ENCODE measurements at places on chromosomes 5 and 9. TPM values are rescaled to one million over a fixed set of nuclear protein-coding genes. Genes with fewer than 3 reads are reported as not detected.

DNA sequence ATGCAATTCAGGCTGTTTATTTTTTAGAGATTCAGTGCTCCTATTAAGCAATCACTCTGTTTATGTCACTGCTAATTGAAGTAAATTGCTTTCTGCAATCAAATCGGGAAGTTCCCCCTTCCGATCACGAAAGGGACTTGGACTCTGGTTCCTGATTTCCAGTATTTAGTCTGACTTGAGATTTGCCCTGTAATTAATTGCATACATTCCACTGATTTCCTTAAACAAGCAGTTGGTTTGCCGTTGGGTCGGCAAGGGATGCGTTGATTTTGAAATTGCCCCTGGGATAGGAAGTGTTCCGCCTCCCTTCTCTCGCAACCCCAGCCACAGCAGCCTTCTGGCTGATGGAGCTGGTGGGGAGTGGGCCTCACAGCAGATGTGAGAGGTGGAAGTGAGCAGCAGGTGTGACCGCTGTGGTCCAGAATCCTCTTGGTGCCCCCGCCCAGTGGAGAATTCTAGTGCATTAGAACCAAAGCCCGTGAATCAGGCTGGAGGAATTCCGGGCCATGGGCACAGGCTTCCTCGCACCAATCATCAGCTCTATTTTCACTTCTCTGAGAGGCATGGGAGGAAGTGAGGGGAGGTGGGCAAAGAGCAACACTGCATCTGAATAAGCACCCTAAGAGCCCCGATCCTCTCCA, 102.5 kb downstream of the SPRY4 start:
- DNase-seq = no peak

GRCh38 chr5:163385271-163385670, 52.1 kb upstream of the CCNG1 start:
- DNase-seq = no peak

- DNase-seq = no peak
Measured at GRCh38 chr9:125409217-125409636, 147.6 kb downstream of the GAPVD1 start.

- no peak for DNase-seq
Measured at GRCh38 chr5:103674739-103675138, 112.2 kb upstream of the NUDT12 start.

DNA sequence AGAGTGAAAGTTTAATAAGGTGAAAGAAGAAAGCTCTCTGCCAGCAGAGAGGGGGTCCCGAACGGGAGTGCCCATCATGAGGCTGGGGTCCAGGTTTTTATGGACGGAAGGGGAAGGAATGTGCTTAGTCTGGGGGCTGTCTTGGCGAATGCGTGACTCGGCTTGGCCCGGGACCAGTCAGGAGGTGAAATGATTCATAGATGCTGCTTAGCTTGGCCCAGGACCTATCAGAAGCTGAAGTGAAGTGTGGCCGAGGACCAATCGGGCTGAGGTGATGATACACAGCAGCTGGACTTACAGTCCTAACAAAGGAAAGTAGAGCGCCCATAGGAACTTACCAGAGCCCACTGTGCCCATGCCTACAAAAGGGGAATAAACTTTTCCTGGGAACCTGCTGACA, 3.9 kb upstream of the FKTN start:
- DNase-seq = no peak

GRCh38 chr9:35863583-35863982, 6.6 kb downstream of the OR13J1 start:
- no peak for DNase-seq

- no peak for DNase-seq
Measured at GRCh38 chr5:59891962-59892643, 1.4 kb downstream of the PDE4D start.

- DNase-seq = peak; percentile 12
Measured at GRCh38 chr5:8953911-8954438, 591.9 kb downstream of the SEMA5A start.

GRCh38 chr9:136119061-136119882, 597 bp upstream of the TMEM250 start:
- no peak for DNase-seq

Gene CCDC152
- 0.91 TPM for polyA plus RNA-seq

Gene SLC24A2
- polyA plus RNA-seq = not detected

Gene SAXO1
- polyA plus RNA-seq = not detected

Gene AGXT2
- not detected for polyA plus RNA-seq

Gene ST8SIA4
- polyA plus RNA-seq = not detected

Gene CRB2
- not detected for polyA plus RNA-seq

Gene SPINK7
- not detected for polyA plus RNA-seq

Gene PCDHB9
- 0.49 TPM for polyA plus RNA-seq

Gene ICE1
- polyA plus RNA-seq = 15.1 TPM

Gene COL5A1
- 170 TPM for polyA plus RNA-seq
